ENCODE measurements at places on chromosomes 6 and 20.

- DNase-seq = no peak
Measured at GRCh38 chr6:145267076-145267867, 468.0 kb downstream of the EPM2A start.

GRCh38 chr6:38654263-38654662, 14.5 kb upstream of the BTBD9 start:
- DNase-seq = no peak

- no peak for DNase-seq
Measured at GRCh38 chr6:130771741-130772140, 55.5 kb upstream of the SMLR1 start.

DNA sequence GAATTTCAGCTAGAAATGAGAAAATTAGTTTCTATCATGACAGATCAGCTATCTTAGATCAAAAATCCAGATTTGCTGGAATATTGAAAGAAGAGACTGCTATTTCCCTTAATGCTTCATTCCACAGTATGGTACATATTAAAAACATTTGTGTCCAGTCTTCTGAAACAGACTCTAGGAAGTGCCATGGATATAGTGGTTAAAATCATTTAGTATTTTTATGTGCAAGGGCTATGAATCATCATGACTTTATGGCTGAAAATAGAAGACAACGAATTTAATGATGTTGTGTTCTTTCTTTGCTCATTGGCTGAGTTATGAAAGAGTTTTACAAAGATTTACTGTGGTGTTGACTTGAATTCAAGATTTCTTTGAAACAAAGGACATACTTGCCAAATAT, 146.6 kb downstream of the ANKRD60 start:
- DNase-seq = no peak

DNA sequence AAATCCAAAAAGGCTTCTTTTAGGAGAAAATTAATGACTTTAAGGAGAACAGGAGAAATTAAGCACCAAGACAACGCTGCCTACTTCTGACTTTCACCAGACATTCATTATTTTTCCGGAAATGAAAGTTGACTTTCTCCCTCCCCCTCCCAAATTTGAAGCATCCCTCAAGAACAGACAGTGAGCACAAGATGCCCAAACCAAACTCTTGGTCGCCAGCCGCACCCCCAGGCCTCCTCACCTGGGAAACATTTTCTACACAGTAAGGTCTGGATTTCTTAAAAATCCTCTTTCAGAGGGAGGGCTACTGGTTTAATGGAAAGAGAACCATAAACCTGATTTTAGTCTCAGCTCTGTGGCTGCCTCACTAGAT, 2.7 kb downstream of the RIMS4 start:
- DNase-seq = no peak

DNA sequence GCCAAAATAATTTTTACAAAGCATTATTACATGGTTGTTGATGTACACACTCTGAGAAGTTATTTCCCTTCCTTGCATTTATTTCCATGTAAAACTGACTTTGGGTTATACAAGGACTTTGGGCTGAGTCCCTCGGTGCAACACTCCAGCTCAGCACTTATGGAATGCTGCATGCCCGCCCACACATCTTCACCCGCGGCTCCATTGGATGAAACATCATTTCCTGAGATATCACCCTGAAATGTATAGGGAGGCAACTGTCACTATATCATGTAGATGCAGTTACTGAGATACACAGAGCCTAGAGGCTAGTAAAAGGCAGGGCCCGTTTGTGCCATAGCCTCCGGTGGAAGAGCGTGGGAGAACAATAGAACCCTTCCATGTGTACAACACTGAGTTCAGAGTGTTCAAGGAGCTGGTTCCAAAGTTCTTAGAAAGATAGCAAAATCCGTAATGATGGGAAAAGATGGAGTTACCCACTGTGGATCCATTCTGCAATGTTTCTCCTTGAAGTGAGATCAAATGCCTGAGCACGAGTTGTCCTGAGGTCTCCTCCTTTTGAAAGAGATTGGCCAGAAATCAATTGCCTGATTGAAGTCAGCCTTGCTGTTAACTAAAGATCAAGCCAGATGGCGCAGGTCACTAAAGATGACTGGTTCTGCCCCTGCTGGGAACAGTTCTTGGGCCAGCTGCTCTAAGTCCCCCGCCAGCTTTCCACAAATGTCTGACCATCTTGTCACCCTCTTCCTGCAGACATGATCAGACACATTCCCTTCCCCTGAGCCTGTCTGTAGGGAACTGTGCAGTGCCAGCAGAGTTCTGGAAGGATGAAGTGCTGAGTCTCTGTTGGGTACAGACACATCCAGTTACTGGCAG, 100.9 kb upstream of the IYD start:
- no peak for DNase-seq

- no peak for DNase-seq
Measured at GRCh38 chr20:63164484-63165355, 51.2 kb downstream of the YTHDF1 start.

- DNase-seq = no peak
Measured at GRCh38 chr6:1094306-1094705, 217.6 kb upstream of the FOXQ1 start.

DNA sequence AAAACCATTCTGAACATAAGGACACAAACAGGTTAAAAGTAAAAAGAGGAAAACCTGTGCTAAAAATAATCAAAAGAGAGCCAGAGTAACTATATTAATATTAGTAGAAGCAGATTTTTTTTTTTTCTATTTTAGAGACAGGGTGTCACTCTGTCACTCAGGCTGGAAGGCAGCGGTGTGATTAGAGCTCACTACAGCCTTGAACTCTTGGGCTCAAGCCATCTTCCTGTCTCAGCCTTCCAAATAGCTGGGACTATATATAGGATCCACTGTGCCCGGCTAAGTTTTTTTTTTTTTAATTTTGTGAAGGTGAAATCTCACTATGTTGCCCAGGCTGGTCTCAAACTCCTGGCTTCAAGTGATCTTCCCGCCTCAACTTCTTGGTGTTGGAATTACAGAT, 33.4 kb upstream of the PLN start:
- DNase-seq = no peak

GRCh38 chr20:14406495-14406894, 69.1 kb upstream of the FLRT3 start:
- DNase-seq = no peak

- no peak for DNase-seq
Measured at GRCh38 chr20:4569092-4569491, 152.6 kb upstream of the PRND start.

DNA sequence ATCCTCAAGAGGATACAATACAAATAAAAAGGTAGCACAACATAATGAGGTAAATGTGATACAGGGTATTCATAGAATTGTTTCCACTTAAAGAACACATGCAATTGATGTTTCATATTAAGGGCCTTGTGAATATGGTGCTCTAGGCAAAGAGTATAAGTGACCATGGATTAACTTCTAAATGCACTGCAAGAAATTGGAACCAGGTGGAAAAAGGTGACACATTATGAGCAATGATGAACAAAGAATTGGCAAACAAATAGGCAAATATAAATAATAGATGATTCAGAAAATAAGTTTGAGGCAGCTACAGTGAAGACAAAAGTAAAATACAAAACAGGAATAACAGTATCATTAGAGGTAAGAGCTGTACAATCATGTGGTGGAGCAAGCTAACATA, 192.0 kb downstream of the GRIK2 start:
- DNase-seq = no peak

DNA sequence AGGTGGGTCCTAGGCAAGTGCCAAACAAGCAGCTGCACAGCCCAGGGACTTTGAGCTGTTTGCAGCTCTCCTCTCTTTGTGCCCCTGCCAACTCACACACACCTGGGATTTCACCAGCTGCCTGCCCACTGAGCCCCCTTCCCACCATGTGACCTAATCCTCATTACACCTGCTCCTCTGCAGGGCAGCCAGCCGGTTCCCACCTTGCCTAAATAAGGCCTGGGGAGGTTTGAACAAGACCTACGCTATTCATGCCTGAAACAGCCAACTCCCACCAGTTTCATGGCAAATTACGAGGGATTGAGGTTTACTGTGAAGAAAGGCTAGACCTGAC, 92.6 kb upstream of the SOX4 start:
- no peak for DNase-seq
